ENCODE measurements at places on chromosomes 16 and 17. TPM values are rescaled to one million over a fixed set of nuclear protein-coding genes. Genes with fewer than 3 reads are reported as not detected.
A peak's percentile ranks its signal among the peaks of the same experiment; 100 is the strongest.

Gene MYH8
- not detected for total RNA-seq

Gene OTOP3
- total RNA-seq, result not detected

Gene HAP1
- 0.49 TPM for total RNA-seq

Gene ZNF423
- total RNA-seq, result not detected

GRCh38 chr16:89275837-89276720, 58.6 kb downstream of the ZNF778 start:
- H3K27ac ChIP-seq, result no peak overlapping the region
- H3K27me3 ChIP-seq, result no peaks in the 10 kb centered on the region
- H3K4me1 ChIP-seq, result no peaks in the 10 kb centered on the region
- no peak overlapping the region for H3K4me3 ChIP-seq
- DNase-seq, result no peak

DNA sequence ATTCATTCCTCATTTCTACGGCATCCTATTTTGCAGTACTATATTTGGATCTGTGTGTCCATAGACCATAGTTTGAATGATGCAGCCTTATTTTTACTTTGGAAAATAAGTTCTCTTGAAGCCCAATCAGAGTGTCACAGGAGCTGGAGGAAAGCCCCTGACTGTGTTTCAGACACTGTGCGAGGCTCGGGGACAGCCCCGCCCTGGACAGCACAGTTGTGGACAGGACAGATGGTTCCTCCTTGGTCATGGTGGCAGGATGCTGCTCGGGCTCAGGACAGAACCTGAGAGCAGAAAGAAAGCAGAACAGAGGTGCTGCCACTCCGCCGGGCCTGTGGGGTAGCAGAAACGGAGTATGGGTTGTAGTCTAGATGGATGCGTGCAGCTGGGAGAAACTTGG, 22.9 kb downstream of the BANP start:
- no peak overlapping the region for H3K27ac ChIP-seq
- peaks cover 5% of the 10 kb centered on the region for H3K4me1 ChIP-seq
- H3K4me3 ChIP-seq, result no peak overlapping the region
- H3K27me3 ChIP-seq, result no peaks in the 10 kb centered on the region
- H3K36me3 ChIP-seq, result no peaks in the 10 kb centered on the region

GRCh38 chr17:40791787-40792436, 7.8 kb downstream of the KRT28 start:
- H3K4me1 ChIP-seq, result no peaks in the 10 kb centered on the region
- no peak overlapping the region for H3K4me3 ChIP-seq
- H3K27ac ChIP-seq, result no peak overlapping the region
- H3K27me3 ChIP-seq, result no peaks in the 10 kb centered on the region
- H3K36me3 ChIP-seq, result no peaks in the 10 kb centered on the region

- H3K36me3 ChIP-seq, result no peaks in the 10 kb centered on the region
- H3K27ac ChIP-seq, result no peak overlapping the region
- peak overlapping the region; percentile 51 for H3K4me3 ChIP-seq
- H3K4me1 ChIP-seq, result peaks cover 5% of the 10 kb centered on the region
- no peak for DNase-seq
Measured at GRCh38 chr16:73048292-73049080, 558 bp upstream of the ZFHX3 start.

- H3K27ac ChIP-seq, result peak overlapping the region; percentile 82
- no peaks in the 10 kb centered on the region for H3K27me3 ChIP-seq
- no peak overlapping the region for H3K4me3 ChIP-seq
- H3K4me1 ChIP-seq, result peaks cover 4% of the 10 kb centered on the region
Measured at GRCh38 chr17:48293319-48294019, 136.5 kb downstream of the SKAP1 start.

All from T-cell (primary cell).